ENCODE measurements at places on chromosomes 4 and X.

DNA sequence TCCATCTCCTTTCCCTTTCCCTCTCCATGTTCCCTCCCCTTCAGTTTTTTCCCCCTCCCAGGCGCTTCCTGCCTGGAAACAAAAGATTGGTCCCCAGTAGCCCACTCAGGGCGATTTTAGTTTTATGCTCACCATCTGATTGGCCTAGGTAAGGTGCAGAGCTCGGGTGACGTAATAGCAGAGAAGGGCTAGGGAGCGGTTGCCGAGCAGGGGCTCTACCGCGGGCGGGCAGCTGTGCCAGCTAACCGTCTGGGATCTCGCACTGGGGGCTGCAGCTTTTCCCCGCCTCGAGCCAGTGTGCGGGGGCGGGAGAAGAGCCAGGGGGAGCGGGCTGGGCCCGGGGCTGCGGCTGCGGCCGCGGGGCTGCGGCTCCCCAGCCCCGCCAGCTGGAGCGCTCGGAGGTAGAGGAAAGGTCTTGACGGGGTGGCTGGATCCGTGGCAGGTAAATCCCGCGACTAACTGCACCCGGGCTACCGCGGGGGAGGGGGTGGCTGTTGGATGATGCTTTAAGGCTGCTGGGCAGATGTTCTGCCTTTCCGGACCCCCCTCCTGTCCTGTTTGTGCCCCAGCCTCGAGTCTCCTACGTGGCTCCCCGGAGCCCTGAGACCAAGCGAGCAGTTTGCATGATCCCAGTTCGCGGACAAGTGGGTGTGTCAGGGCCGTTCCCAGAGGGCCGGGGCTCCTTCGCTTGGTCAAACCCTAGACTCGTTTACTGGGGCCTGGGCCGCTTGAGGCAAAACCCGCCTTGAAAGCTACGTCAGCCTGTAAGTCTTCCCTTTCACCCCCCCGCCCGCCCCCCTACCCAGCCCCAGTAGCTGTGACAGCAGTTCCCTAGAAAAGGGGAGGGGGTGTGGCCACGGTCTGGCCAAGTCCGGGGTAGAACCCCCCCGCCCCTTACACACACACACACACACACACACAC lies at the start of gene PAK3:
Gene PAK3, plus strand, starts transcription at position 218 of the 922 bp plus-strand sequence. CDS start 26,913 bp downstream, outside the sequence.
- peak; percentile 27 for DNase-seq

- DNase-seq: no peak
Observed at GRCh38 chr4:12488672-12489071, 995.5 kb downstream of the RAB28 start.

DNA sequence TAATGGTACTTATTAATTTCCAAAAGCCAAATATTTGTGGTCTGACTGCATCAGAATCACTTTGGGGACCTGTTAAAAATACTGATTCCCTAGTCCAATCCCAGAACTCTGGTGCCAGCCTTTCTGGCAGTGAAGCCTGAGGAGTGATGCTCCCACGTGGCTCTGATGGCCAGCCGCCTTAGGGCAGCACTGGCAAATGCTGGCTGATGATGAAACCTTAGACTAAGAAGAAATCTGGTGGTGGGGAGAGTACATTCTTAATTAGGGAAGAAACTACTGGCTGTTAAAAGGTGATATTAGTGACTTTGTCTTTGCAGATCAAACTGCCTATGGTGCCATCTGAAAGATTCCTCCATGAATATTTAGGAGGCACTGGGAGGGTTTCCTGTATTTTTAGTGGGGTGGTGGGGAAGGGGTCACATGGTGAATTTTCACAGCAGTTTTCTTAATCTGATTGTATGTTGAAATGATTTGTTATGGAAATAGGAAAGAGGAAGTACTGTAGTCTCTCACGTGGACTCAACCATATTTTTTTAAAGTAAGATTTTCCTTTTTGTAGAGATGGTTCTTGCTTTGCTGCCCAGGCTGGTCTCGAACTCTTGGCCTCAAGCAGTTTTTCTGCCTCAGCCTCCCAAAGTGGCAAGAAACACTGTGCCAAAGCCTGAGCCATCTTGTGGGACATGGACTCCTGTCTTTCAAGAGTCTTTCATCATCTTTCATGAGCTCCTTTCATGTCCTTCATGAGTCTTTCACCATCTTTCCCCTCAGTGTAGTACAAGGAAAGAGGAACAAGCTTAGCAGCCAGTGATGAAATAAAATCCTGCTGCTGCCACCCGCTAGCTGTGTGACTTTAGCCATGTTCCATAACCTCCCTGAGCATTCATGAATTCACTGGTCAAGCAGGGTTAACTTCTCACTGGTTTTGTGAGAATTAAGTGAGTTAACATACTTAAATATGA lies 90.8 kb downstream of the ZNF330 start:
- no peak for DNase-seq

DNA sequence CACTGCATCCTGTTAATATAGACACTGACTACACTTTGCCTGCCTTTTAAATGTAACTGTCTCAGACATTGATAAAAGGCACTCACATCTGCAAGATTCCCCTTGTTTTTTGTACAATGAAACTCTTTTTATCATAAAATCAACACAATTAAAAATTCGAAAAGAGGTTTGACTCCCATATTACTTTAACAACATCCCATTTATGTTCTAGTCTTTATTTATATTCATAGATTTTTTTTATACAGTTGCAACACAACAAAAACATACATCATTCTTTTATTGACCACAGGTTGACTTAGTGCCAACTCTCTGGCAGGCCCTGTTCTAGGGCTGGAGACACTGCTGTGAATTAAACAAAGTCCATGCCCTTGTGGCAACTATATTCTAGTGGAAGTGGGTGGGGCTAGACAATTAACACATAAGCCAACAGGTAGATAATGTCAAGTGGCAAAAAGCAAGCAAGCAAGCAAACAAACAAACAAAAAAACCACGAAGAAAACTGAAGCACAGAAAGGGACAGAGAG lies 36.8 kb downstream of the ANK2 start:
- no peak for DNase-seq

DNA sequence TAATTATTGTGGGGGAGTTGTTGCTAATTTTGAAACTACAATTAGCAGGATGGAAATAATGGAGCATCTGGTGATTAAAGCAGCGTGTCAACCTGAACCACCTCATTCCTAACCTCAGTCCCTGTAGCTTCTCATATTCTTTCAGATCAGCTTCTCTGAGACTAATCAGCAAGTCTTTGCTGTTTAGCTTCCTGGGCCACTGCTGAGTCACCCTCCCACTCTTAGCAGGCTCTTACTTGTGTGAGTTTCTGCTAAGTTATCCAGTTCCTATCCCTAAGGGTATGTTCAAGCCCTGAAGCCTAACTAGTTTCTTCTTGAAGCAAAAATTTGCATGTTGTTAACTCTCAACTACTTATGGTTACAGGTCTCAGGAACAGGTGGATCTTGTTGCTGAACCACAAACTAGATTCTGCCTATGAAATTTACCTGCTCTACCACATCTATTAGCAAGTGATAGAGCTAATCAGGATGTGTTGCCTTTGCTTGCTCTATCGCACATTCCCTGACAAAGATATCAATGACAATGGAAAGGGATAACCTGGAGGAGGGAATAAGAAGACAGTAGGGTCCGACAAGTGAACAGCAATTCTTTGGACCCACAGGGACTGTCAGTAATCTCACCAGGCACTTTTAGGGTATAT lies 134.2 kb downstream of the EIF4E start:
- peak; percentile 51 for DNase-seq

GRCh38 chr4:113982181-113982580 lies 2.7 kb upstream of the ARSJ start:
- DNase-seq: no peak

DNA sequence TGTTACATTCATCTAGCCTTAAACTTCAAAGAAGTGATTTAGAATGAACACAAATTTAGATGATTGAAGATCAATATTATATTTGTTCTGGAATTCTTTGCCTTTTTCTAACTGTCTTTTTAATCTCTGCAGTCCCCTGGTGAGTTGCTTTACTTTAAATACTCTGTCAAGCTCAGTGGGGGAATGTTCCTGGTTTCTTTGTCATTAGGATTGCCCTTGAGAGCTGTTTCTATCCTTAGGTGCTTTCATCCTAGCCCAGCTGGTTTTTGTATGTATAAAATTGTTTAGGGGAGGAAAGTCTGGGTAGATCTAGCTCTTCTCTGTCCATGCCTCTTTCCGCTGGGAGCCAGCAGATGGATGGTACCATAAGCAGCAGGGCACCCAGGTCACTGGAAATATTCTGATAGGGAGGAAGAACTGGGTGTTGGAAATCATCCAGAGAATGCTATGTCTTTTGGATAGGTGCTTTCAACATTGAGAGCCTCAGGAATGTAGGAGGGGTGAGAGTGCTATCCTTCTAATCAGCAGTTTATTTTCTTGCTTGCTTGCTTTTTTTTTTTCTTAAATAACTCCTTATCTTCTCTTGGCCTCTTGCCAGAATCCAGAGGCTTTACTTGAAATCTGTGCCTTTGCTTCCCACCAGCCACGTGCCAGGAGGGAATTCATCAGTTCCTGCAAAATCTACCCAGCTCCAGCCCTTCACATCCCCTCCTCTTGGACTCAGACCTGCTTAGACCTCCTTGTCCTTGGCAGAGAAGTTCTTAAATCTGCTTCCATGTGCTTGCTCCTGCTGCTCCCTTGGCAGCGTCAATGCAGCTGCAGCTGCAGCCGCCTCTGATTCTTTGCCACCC lies 215.3 kb upstream of the ANXA3 start:
- no peak for DNase-seq

DNA sequence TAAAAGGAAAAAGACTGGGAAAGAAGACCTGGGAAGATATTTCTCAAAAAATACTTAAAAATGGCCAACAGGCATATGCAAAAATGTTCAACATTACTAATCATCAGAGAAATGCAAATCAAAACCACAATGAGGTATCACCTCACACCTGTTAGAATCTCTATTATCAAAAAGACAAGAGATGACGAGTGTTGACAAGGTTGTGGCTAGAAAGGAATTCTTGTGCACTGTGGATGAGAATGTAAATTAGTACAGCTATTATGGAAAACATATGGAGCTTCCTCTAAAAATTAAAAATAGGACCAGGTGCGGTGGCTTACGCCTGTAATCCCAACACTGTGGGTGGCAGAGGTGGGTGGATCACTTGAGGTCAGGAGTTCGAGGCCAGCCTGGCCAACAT lies 50.0 kb downstream of the C4orf46 start:
- DNase-seq: no peak

DNA sequence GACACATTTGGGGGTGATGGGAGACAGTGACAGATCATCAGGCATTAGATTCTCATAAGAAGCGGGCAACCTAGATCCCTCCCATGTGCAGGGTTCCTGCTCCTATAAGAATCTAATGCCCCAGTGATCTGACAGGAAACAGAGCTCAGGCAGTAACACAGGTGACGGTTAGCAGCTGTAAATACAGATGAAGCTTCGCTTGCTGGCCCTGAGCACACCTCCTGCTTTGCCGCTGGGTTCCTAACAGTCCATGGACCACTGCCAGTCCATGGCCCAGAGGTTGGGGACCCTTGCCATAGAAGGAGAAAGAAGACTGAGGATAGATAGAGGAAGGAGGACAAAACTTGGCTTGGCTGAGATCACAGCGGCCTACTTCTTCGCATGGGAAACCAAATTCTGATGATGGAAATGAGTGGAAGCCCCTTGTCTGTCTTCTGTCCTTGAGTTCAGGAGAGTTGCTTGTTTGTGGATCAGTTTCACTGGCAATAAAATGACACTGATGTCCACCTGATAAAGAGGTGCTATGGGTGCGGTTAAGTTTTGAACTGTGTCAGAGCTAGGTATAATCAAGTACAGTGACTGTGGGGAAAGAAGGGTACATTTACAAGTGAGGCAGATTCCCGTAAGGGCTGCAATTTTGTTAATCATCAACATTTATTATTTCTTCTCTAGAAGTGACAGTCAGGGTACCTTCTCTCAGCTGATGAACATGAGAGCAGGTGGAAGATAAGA lies 1.7 kb upstream of the TIFA start:
- DNase-seq: no peak

GRCh38 chrX:2176733-2177132 lies 324.0 kb downstream of the DHRSX start:
- no peak for DNase-seq

DNA sequence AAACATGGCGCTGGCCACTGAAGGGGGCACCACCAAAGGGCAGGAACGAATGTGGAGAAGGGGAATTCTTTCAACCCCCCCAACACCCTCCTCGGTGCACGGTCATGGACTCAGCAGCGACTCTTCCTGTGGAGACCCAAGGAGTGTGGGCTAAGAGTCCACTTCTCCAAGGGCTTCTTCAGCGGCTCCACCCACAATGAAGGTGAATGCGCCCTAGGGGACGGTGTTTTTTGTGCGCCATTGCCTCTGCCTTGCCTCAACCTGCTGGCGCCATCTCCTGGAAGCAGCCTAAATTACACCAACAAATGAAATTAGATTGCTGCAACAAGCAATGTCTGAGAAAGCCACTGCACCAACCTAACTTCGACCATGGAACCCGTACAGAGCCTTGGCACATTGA lies 169.2 kb upstream of the MAGEB18 start:
- peak; percentile 26 for DNase-seq

DNA sequence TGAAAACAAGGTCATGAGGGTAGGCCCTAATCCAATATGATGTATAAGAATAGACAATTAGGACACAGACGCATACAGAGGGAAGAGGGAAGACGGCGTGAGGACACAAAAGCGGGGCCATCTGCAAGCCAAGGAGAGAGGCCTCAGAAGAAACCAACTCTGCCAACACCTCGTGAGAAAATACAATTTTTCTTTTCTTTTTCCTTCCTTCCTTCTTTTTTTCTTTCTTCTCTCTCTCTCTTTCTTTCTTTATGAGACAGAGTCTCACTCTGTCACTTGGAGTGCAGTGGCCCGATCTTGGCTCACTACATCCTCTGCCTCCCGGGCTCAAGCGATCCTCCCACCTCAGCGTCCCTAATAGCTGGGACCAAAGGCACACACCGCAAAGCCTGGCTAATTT lies 1.5 kb upstream of the PKD2 start:
- no peak for DNase-seq

GRCh38 chrX:39871648-39872047 lies 226.1 kb downstream of the BCOR start:
- no peak for DNase-seq

DNA sequence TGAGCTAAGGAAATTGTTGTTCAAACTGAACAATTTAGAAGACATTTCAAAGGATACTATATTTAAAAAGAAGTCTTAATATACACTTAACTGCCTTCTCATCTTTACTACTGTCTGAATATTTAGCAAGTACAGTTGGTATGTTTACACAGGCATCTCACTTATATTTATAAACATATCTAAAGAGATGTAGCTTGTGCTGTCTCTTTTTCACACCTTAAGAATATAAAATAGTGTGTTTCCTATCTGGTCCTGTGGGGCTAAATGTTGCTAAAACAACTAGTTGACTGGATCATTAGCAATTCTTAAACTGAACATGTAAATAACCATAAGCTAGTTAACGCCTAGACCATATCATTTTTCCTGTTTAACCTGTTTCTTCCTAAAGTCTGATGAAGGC lies 336.3 kb downstream of the PPP3CA start:
- DNase-seq: no peak

GRCh38 chrX:41781500-41781899 lies 57.5 kb downstream of the GPR82 start:
- no peak for DNase-seq

- DNase-seq: no peak
Observed at GRCh38 chrX:13763489-13763888, 28.9 kb downstream of the OFD1 start.

- DNase-seq: no peak
Observed at GRCh38 chr4:108276690-108277089, 108.0 kb upstream of the LEF1 start.
